ENCODE measurements at places on chromosomes 16 and 17.

DNA sequence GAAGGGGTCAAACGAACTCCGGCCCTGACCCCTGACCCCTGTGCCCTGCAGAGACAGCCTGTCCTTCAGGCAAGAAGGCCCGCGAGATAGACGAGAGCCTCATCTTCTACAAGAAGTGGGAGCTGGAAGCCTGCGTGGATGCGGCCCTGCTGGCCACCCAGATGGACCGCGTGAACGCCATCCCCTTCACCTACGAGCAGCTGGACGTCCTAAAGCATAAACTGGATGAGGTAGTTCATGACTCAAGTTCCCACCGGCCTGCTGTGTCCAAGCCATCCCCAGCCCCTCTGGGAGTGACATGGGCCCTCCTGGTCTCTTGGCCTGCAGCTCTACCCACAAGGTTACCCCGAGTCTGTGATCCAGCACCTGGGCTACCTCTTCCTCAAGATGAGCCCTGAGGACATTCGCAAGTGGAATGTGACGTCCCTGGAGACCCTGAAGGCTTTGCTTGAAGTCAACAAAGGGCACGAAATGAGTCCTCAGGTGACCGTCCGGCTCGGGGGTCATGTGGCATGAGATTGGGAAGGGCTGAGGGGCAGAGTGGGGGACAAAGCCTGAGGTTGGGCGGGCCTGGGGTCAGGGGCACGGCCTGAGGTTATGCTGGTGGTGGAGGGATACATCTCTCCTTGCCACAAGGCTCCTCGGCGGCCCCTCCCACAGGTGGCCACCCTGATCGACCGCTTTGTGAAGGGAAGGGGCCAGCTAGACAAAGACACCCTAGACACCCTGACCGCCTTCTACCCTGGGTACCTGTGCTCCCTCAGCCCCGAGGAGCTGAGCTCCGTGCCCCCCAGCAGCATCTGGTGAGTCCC lies 5.7 kb downstream of the MSLN start:
- no peak for DNase-seq

DNA sequence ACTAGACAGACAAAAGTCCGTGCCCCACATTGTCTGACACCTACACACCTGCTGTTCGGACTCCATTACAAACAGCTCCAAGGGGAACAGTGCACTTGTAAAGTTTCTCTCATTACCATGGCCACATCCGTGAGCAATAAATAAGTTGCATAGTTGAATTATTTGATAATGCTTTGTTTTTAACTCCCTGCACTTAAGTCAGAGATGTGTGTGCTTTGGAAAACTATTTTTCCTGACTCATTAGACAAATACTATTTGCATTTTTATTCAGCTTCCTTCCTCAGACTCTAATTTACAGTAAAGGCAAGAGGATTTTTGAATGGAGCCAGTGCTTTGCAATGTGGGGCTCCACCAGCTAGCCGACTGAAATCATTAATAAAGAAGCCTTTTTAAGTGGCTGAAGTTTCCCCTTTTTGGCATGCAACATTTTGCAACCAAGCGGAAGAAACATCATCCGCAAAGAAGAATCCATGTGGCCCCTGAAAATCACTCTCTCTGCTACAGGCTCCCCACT lies 6.5 kb upstream of the CCL2 start:
- no peak for DNase-seq

GRCh38 chr16:67632415-67633172 lies 12.3 kb upstream of the CARMIL2 start:
- no peak for DNase-seq

GRCh38 chr17:81939881-81940385 lies 2.8 kb upstream of the PYCR1 start:
- no peak for DNase-seq

GRCh38 chr16:68365167-68365817 lies 54.5 kb downstream of the PRMT7 start:
- no peak for DNase-seq

- DNase-seq, result no peak
Observed at GRCh38 chr16:15705064-15705565, 55.1 kb downstream of the NDE1 start.

GRCh38 chr16:82384949-82385348 lies 214.9 kb upstream of the MPHOSPH6 start:
- DNase-seq, result no peak

GRCh38 chr17:18257982-18258355 lies 569 bp downstream of the FLII start:
- DNase-seq, result peak; percentile 61

GRCh38 chr17:19510903-19511302 lies 22.8 kb upstream of the SLC47A1 start:
- no peak for DNase-seq

- no peak for DNase-seq
Observed at GRCh38 chr16:15970202-15970601, 20.8 kb downstream of the ABCC1 start.

- DNase-seq, result no peak
Observed at GRCh38 chr17:81842725-81843504, 8.1 kb upstream of the PPP1R27 start.

DNA sequence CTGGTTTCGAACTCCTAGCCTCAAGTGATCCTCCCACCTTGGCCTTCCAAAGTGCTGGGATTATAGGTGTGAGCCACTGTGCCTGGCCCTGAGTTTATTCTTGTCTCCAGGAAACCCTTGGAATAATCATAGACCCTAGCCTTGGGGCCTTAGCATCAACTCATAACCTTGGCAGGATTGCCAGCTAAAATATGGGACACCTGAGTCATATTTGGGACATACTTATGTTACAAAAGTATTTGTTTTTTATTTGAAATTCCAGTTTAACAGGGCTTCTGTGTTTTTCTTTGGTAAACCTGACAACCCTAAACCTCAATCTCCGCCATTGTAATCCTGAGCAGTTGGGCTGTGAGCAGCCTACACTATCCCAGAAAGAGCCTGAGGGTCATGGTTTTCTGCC lies 28.6 kb upstream of the TNS4 start:
- DNase-seq, result no peak

GRCh38 chr16:81780350-81780749 lies 1.3 kb downstream of the PLCG2 start:
- DNase-seq, result no peak

DNA sequence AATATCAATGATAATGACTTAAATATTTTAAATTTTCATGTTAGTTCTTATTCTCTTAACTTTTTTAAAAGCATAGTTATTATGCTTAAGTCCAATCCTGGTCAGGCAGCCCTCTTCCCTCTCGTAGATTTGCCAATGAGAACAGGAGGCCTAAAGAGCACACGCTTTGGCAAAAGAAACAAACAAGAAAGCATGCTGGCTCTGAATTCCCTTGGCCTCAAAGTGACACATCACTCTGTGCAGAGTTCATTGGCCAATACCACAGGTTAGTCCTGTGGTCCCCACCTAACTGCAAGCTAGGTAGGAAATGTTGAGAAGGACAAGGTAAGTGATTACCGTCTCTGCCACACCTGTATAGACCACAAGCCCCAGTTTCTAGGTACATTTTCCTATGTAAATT lies 61.5 kb downstream of the MYO1D start:
- DNase-seq, result no peak

DNA sequence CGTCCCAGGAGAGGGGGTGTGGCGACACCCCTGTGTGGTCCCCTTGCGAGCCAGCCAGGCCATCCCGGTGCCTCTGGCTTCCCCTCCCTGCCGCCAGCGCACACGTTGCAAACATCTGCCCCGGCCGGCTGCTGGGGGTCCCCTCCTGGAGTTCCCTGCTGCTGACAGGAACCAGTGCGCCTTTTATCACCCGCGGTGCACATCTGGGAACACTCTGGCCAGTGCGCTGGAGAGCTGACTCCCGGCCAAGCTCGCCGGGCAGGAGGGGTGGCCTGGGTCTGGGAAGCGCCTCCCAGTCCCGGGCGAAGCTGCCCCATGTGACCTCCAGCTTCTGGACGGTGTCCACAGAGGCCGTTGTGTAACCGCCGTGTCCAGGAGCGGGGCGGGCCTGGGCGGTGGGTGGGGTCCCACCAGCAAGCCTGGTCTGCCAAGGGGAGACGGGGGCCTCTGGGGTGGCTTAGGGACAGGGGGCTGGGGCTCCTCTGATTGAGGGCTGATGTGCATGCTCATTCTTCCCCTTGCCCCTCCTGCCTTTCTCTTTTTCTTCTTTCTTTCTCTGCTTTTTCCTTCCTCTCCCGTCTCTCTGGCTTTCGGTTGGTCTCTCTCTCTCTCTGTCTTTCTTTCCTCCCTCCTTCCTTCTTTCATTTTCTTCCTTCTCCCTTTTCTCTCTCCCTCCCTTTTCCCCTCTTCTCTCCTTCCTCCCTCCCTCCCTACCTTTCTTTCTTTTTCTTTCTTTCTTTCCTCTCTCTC lies 25.2 kb upstream of the CIBAR2 start:
- no peak for DNase-seq

- DNase-seq, result no peak
Observed at GRCh38 chr16:10984509-10984908, 40.1 kb downstream of the CLEC16A start.

DNA sequence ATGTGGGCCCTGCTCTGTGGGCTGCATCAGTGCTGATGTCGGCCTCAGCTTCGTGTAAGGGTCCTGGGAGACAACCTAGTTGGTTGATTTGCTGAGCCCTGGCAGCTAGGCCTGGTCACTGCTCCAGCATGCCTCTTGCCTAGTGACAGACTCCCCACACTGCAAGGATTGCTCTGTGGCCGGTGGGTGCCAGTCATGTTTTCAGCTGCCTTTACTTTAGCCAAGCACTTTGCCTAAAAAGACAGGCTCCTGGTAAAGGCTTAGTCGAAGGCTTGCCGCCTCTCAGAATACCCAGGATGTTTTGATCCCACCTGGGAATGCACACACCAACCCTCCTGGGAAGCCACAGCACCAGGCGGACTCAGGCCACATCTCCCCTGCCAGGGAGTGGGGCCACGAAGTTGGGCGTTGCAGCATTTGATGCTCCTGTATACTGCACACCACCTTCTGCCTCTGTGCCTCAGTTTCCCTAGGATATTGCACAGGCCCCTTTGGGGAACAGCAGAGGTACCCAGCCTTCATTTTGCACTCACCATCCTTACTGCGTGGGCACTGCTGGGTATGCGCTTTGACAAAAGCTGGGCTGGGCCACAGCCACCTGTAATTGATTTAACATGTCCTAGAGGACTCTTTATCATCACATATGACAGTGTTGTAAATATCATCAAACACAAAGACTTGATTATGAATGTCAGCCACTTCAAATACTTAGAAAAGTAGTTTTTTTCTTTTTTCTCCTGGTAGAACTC lies 19.9 kb downstream of the GINS2 start:
- DNase-seq, result no peak

DNA sequence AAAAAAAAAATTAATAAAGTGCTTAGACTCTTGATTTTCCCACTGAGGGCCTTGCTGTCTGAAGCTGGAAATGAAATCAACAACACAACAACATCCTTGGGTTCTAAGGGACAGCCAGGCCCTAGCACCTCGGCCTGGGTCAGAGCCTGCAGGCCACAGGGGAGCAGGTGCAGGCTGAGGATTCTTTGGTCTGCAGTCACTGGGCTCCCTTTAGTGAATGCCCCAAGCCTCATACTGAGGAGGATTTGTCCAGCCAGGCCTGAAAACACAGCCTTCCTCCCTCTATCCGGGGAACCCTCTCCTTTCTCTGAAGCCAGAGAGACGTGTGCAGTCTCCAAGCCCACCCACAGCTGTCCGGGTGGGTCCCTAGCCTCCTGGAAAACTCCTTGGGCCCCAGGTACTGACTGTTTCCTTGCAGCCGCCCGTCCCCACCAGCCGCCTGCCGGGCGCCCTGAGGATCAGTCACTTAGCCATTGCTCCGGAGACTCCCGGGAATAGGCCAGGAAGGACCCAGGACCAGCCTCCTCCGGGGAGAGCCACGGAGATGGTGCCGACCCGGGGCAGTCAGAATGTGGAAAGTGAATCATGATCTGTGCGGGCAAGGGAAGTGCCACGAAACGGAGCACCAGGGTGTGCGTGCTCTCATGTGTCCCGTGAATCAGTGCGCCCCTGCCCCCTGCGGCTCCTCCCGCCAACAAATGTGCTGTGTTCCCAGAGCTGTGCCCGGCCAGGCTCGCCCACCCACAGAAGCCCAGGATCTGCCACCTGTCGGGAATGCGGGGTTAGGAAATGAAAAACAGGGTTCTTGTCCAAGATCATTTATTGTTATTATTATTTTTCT lies 91.0 kb downstream of the RTN4RL1 start:
- no peak for DNase-seq

DNA sequence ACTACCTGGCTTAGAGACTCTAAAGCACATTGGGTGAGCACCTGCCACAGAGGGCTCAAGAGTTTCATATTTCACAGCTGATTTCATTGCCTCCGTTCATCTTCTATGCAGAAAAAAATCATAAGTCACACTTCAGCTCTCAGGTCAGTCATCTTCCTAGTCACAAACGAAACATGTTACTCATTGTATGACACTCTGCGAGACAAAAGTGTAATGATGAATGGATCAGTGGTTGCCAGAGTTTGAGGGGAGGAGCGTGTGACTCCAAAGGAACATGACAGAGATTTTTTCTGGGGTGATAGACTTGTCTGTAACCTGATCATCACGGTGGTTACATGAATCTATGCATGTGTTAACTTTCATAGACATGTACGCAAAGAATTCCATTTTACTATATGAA lies 195.2 kb upstream of the CNTNAP4 start:
- DNase-seq, result no peak

DNA sequence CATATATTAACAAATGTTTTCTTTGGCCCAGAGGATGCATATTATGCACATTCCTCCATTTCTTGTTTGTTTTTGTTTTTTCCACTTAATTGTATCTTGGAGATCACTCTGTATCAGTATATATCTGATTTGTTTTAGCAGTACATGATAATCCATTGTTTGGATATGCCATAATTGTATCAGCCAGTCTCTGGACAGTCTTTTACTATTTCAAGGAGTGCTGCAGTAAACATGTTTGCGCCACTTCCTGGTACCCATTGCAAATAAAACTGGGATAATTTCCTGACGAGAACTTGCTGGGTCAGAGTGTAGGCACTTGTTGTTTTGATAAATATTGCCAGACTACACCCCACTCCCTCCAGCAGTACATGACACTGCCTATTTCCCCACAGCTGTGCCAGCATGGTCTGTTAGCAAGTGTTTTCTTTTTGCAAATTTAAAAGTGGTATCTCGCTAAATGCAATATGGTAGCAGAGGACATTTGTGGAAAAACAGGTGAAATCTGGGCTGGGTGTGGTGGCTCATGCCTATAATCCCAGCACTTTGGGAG lies 4.9 kb upstream of the TMEM11 start:
- DNase-seq, result no peak

DNA sequence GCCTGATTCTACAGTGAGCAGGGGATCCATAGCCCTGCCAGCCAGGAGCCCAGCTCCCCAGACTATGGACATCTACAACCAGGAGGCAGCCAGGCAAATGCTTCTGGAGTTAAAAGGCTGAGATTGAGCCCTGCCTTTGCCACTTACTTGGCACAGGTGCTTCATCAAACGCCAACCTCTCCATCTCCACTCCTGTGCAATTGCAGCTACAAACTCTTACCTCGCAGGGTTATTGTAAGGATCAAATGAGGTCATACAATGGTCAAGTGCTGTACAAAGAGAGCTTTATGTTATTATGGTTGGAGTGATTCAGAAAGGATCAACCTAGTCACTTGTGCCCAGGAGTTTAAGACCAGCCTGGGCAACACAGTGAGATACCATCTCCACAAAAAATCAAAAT lies 9.8 kb upstream of the MYO18A start:
- no peak for DNase-seq

DNA sequence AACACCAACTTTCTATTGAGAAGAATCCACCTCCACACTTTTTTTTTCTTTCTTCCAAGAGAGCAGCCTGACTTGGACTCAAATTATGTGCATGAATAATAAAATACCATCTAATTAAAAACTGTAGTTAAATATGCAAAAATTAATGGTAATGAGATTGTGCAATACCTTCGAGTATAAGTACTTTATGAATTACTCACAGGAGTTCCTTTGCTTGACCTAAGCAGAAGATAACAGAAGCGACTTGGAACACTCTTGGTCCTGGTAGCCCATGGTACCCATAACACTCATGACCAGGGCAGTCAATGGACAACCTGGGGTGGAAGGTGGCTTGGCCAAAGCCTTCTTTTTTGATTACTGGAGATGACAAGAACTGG lies 203.5 kb upstream of the IRX3 start:
- DNase-seq, result no peak
